ENCODE measurements at places on chromosomes 5 and 9.

- no peak for DNase-seq
Observed at GRCh38 chr9:81077572-81077971, 611.8 kb downstream of the TLE1 start.

DNA sequence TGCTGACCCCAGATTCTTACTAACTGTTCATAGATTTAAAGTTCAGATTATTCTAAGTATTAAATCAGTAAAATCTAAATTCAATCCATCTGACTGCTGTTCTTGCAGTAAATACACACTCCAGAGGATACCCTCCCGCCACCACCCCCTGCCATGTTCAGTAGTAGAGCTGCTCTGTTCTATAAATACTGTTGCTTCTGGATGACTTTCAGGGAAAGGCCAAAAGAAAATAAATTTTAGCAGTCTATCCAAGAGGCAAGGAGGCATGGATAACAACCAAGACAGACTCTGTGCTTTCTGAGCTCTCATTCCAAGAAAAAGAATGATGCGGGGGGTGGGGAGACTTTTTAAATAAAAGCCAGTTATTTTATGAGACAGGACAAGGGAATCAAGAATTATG lies 115.1 kb downstream of the ADAMTS6 start:
- DNase-seq: no peak

- DNase-seq: no peak
Observed at GRCh38 chr9:35350212-35350611, 139.7 kb upstream of the RUSC2 start.

- DNase-seq: no peak
Observed at GRCh38 chr9:126449725-126450667, 123.4 kb downstream of the MVB12B start.

DNA sequence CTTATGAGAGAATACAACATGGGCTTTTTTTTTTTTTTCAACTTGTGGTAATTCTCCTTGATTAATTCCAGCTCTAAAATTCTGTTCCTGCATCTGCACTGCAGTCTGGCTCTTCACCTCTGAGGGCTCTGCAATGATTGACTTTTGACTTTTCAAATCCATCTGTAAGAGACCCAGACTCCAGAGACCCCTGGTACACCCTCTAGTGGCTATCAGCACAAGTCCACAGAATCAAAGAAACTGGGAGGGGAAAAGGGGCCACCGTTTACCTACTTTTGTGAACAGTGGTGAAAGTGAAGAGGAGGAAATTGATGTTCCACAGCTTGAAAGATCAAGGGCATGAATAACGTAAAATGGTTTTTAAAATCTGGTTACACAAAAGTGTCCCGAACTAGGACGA lies 151.6 kb downstream of the SLIT3 start:
- DNase-seq: no peak

DNA sequence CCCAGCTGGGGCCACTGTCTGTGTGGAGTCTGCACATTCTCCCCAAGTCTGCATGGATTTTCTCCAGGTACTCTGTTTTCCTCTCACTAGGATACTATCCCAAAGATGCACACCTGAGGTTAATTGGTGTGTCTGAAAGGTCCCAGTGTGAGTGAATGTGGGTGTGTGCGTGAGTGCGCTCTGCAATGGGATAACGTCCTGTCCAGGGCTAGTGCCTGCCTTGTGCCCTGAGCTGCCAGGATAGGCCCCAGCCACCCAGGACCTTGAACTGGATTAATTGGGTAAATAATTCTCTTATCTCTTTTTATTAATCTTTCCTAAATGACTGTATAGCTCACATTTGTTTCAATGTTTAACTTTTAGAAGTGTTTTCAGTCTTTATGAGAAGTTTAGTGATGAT lies 11.5 kb upstream of the PANK3 start:
- no peak for DNase-seq

- peak; percentile 73 for DNase-seq
Observed at GRCh38 chr9:130731355-130731754, 37.8 kb downstream of the EXOSC2 start.

DNA sequence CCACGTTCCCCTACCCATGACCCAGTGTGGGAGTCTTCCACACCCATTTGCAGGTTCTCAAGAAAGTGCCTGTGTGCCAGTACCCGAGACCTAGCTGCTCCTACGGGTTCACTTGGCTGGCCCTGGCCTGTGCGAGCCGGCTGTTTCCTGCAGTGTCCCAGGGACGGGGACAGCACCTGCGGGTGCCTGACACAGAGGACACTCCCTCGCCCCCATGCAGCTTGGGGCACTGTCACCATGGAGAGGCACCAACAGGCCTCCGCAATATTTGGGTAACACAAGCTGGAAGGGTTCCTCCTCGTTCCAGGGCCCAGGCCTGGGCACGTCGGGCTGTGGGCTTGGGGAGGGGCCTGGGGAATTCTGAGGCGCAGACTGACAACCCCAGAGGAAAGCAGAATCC lies 41.4 kb downstream of the DUSP1 start:
- DNase-seq: no peak

DNA sequence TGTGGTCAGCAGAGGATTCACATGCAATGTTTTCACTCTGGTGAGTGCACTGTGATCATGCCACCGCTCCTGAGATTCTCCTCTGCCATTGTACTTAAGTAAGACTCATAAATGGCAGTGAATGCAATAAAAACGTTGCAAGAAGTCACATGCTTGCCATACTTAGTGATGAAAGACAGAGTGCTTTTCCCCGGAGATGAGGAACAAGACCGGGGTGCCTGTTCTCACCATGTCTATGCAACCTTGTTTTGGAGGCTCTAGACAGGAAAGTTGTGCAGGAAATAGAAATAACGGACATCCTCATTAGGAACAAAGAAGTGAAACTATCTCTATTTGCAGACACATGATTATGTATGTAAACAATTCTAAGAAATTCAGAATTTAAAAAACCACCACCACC lies 84.7 kb upstream of the IRX2 start:
- DNase-seq: no peak

DNA sequence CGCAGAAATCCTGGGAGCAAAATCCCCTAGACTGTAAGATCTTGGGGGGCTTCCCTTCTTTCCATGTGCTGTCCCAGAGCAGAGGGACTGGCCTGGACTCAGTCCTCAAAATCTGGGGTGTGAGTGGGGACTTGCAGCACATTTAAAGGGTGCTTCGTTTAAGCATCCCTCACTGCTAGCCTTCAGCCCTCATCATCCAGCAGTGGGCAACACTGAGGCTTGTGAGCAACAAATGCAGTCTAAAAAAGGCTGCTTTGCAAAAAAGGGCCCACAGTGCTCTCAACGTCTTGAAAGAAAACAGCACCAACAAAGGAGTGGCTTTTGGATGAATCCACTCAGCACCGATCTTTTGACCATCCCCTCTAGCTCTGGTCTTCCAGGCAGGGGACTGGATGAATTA lies 128.3 kb upstream of the TBC1D2 start:
- DNase-seq: no peak

All from SHP77 treated with DMSO at 0.1 percent for 48 hours (cell line).